ENCODE measurements at places on chromosomes 5 and 9. TPM values are rescaled to one million over a fixed set of nuclear protein-coding genes. Genes with fewer than 3 reads are reported as not detected.

- peak; percentile 16 for DNase-seq
Measured at GRCh38 chr9:127380479-127380878, 16.5 kb upstream of the SLC2A8 start.

DNA sequence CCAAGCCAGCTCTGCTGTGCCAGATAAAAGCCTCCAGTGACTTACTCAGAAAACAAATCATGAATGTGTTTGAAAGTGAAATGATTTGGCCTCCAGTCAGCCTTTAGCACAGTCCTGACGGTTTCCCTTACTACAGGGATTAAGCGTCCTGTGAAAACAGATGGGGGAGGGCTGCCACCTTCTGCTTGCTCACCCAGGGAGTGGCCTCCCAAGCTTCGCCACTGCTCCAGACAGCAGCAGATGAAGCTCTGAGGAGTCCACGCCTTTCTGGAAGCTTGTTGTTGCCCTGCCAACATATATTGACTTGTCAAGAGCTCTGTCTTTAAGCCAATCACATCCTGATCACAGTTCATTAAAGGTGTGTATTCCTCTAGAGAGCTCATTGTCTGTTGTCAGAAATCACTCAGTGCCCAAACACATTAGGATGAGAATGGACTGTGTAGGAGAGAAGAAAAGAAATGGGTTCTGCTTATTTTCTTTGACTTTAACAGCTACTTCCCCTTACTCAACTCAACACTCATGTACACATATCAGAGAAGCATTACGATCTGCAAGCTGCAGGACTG, 4.9 kb upstream of the FYB1 start:
- DNase-seq: peak; percentile 64

The MORN5 gene
- not detected for total RNA-seq

GRCh38 chr5:154276973-154277331, 86.4 kb downstream of the GALNT10 start:
- DNase-seq: peak; percentile 98

- DNase-seq: peak; percentile 38
Measured at GRCh38 chr9:5510989-5511388, 658 bp downstream of the PDCD1LG2 start.

DNA sequence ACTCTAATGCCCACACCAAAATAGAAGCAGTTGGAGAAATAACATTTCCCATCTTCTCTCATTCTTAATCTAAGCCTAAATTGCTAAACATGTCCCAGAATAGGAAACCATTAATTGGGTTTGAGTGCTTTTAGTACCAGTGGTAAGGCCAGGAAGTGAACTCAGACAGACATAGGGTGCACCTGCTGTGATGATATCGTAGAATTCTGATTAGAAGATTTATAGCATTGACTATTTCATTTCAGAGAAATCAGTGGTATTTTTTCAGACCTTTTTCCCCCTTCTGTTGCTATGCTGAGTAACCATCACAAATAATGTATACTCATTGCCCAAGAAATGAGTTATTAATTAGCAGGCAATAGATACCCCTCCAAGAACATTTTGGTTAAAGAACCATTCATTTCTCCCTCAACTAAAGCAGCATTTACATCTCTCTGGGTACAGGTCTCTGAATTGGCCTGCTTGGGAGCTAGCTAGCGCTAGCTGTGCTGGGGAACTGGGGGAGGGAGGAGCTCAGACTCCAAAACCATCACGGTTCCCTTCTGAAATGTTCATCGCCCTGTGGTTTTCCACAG, 7.3 kb downstream of the GLRX start:
- no peak for DNase-seq
